ENCODE measurements at places on chromosomes 1 and 21.

DNA sequence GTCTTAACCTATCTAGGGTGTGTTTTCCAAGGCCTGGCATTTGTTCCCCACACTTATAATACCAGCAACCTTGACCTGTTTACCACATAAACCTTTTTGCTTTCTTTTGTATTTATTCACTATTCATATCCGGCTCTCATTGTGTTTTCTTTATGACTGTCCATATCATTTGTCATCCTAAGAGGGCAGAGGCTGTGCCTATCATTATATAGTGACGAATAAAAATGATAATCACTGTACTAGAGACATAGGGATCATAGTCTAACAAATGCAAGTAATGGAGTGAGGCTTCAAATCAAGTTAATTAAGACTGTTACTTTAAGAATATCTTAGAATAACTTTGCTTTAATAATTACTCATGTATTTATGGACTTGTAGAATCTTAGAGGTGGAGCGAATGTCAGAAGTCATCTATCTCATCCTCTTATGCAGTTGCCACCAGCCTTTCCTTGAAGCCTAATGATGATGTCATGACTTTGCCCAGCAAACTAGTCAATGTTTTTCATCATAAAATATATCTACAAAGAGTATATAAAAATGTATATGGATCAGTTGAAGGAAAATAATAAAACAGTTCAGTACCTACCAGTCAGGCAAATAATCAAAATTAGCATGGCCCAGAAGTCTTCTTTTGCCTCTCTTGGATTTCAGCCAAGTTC is 4.7 kb upstream of the ETV3 start:
- DNase-seq, result no peak

GRCh38 chr1:93177991-93178390 is 2.2 kb downstream of the TMED5 start:
- no peak for DNase-seq

DNA sequence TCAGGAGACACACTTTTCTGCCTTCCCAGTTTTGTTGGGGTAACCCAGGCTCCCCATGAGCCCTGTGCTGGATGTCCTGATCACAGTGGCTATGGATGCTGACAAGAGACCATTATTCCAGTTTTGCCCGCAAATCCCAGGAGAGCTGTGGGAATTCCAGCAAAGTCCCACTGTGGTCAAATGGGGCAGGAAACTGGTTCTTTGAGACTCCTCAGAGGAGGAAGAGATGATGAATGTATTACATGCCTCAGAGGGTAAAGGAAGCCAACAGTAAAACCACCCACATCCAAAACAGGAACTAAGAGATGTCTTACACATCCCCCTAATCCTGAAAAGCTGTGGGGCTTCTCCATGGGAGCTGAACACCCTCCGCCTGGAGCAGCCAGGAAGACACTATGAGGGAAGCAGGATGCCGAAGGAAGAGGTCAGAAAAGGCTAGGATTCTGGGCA is 12.8 kb upstream of the MPZL1 start:
- DNase-seq, result no peak

DNA sequence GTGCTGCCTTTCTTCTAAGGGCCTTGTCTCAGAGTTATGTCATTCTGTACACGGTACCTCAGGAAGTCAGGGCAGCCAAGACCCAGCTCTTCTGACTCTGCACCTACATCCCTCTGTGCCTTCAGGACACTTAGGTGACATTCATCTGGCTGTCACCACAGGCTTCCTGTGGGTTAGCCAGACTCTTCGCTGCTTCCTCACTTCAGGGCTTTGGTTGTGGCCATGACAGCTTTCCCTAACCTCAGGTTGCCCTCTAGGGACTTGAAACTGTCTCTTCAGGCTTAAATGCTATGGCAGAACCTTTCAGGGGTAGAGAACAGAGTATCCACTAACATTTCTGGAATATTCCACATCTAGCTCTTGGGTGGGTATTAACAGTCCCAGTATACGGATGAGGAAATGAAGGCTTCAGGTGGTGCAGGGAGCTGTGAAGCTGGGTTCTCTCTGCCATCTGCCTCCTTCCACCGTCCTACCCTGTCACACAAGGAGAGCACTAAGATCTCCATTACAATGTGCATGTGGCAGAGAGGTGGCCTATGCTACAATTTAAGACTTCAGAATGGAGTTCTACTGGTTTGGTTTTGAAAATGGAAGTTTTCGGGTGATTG is 9.9 kb downstream of the TSSK3 start:
- DNase-seq, result peak; percentile 44

GRCh38 chr1:46753985-46754384 is 35.1 kb upstream of the EFCAB14 start:
- DNase-seq, result no peak

- no peak for DNase-seq
These were observed 37.5 kb downstream of the ELAPOR1 start for GRCh38 chr1:109151146-109151990.

DNA sequence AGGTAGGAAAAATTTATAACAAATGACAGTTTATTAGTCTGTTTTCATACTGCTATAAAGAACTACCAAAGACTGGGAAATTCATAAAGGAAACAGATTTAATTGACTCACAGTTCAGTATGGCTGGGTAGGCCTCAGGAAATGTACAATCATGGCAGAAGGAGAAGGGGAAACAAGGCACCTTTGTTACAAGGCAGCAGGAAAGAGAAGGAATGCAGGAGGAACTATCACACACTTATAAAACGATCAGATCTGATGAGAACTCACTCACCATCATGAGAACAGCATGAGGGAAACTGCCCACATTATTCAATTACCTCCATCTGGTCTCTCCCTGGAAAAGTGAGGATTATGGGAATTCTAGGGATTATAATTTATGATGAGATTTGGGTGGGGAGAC is 61.3 kb downstream of the ASB17 start:
- DNase-seq, result no peak

- no peak for DNase-seq
These were observed 424 bp upstream of the PCNX2 start for GRCh38 chr1:233295975-233296322.

GRCh38 chr1:66599899-66600737 is 66.2 kb downstream of the SGIP1 start:
- DNase-seq, result no peak

DNA sequence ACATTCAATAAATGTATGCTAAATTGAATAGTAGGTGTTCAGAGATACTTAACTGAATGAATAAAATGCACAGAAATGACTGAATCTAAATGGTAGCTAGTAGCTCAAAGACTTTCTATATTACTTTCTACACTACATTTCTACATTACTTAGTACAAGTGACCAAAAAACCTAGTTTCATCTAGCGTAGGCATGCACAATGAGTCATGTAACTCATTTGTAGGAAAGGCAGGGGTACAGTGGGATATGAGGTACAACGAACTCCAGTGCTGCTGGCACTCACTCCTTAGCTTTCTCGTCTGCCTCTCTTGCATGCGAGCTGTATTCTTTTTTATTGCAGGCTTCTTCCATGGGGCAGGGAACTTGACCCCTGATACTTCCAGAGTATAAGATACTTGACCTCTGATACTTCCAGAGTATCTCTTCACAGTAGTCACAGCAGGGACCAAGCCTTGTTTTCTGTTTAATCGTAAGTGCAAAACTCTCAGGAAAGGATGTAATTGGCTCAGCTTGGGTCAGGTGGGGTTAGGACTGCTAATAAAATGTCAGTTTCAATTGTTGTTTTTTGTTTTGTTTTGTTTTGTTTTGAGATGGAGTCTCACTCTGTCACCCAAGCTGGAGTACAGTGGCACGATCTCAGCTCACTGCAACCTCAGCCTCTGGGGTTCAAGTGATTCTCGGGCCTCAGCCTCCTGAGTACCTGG is 4.9 kb upstream of the ATP2B4 start:
- no peak for DNase-seq

DNA sequence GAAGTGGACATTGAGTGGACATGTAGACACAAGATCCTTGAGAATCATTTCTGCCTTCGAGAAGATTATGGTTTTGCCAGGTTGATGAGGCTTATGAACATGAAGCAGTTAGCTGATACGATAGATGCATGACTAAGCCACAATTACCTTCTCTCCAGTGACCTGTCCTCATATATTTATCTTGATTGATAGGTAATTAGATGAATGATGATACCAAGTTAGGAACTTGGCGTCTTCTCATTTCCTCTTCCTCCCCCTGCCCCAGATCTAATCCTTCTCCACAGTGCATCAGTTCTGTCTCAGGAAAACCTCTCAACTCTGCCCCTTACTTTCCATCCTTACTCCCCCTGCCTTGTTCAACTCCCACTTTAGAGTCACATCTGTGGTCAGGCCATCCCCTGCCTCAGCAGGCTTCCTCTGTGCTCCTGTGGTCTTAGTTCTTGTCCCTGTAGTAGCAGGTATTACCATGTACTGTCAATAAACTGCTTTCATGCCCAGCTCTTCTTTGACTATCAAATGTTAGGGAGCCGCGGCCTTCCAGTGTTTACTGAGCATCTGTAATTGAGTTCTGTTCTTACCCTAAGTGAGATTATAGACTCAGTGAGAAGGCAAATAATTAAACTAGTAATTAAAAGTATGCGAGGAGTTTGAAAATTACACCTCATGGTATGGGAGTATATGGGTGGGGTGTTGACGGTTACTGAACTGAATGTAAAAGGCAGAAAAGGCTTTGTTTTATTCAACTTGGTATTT is 5.1 kb downstream of the ST6GALNAC3 start:
- no peak for DNase-seq

- DNase-seq, result no peak
These were observed 72.4 kb upstream of the TIAM1 start for GRCh38 chr21:31416465-31416864.

- DNase-seq, result no peak
These were observed 151.8 kb upstream of the B3GALT2 start for GRCh38 chr1:193338194-193338593.

- DNase-seq, result no peak
These were observed 15.9 kb upstream of the ADAMTS5 start for GRCh38 chr21:26982767-26983166.

- DNase-seq, result no peak
These were observed 112.4 kb downstream of the DAB1 start for GRCh38 chr1:57311411-57311810.

- no peak for DNase-seq
These were observed 59.4 kb downstream of the NRIP1 start for GRCh38 chr21:15005391-15005790.

GRCh38 chr1:203090421-203091198 is 4.8 kb upstream of the MYOG start:
- no peak for DNase-seq

GRCh38 chr1:58927722-58928085 is 143.9 kb upstream of the JUN start:
- no peak for DNase-seq

DNA sequence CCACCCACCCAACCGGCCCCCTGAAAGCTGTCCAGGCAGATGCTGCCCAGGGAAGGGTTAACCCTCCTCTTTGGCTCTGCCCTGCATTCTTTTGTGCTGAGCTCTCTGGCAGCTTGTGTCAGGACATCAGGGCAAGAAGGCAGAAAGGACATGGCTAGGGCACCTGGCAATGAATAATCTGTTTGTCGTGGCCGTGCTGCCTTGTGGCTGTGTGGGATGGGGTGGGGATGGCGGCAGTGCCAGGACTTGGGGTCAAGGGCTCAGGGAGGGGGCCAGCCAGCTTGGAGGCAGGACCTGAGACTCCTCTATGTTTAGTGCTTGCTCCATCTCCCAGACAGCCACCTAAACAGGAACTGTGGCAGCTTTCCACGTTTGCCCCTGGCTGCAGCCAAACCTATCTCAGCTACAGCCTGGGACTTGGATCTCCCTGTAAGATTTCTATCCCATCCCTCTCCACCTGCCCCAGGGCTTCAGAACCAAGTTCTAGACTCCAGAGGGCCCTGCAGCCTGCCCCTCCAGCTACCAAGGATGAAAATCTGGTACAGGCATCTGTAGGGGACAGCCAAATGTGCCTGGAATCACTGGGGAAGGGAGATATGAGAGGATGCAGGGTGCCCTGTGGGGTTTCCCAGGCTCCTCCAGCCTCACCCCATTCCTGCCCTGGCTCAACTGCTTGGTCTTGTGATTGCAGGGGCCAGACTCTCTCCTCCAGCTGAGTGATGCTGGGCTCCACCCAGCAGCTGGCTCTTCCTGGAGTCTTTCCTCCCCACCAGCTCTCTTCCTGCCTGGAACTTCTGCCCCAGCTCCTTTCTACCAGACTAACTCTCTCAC is 9.6 kb upstream of the GPR37L1 start:
- no peak for DNase-seq

Data from stimulated activated CD8-positive, alpha-beta memory T cell treated with anti-CD3 and anti-CD28 coated beads, Interleukin-4, amount 100 ng/mL, for 48 hours (primary cell).